ENCODE measurements at places on chromosomes 12 and 14.

DNA sequence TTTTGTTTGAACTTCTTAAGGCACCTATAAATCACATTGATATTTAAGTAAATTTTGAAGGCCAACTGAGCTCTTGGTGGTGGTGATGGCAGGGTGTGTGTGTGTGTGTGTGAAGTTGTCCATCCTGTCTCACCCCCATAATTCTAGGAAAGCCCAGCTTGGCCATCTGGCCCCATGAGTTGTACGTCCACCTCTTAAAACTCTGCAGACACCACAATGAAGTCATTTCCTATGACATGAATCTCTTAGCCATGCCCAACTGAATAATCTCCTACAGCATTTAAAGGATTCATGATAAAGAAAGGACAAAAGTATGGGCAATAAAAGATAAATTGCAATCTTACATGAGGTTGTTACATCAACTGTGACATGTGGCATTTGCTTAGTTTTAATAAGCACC is 123.4 kb downstream of the TTC7B start:
- DNase-seq = no peak

DNA sequence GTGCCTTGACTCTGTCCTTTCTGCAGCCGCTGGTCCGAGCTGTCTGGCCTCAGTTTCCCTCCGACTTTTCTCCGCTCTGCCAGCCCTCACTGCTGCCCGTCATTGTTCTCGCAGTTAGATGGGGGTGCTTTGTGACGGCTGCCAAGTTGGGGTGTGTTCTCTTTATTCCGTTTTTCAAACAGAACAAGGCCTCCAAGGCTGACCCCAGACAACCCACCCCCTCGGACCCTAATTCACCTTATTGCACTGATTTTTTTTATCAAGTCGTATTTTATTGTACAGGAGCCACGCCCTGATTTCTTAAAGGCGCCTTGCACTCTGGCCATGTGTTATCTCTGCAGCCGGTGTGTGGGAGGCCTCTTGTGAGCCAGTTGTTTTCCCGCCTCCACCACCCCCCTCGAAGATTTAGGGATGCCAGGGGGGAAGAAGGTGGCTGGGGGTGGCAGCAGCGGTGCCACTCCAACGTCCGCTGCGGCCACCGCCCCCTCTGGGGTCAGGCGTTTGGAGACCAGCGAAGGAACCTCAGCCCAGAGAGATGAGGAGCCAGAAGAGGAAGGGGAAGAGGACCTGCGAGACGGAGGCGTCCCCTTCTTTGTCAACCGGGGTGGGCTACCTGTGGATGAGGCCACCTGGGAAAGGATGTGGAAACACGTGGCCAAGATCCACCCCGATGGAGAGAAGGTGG is 1.3 kb downstream of the VASH1 start:
- no peak for DNase-seq

DNA sequence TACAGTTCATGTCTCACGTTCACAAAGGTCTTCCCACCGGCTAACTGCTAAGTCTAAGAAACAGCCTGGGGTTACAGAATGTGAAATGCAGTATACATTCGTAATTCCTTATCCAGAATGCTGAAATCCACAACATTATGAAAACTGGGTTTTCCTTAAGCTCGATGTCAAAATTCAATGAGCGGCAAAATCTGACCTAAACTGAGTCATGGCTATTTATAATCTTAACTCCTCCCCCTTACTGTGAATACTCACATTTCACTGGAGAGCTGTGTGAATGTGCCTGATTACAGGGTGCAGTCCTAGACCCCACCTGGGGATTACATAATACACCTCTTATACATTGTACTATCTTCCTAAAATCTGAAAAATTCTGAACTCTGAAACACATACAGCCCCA is 35.3 kb downstream of the STX2 start:
- DNase-seq = no peak

GRCh38 chr12:132178801-132179401 is 34.6 kb downstream of the NOC4L start:
- no peak for DNase-seq

GRCh38 chr12:132222096-132222807 is 78.0 kb downstream of the NOC4L start:
- DNase-seq = no peak

DNA sequence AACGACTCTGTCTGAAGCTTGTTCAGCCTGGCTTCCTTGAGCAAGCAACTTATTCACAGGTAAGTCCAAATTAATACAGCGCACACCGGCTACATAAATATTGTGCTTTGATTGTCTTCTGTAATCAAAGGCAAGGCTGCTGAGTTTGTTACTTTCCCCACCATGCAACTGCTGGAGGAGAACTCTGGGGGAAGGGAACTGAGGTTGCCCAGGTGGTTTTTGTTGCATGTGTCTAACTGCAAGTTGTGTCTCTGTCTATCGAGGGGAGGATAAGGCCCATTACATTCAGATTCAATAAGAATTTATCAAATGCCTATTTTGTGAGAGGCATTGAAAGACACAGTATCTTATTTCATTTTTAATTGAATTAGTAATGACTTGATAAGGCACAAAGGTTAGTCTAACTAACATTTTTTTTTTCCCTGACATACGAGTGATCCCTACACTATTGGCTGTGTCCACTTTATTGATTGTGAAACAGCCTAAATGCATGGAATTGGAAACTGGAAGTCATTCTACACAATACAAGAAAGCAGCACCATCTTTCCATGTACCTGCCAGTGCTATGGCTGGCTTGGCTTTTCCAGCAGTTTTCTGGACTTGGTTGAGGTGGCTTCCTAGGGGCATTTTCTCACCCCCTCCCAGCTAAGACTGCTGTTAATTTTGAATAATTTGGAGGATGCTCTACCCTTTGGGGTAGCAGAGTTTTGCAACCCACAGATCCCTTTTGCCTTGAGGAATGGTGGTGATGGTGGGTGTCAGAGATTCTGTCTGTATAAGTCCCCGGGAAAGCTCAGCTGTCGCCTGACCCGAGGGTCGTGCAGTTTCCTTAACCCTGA is 951 bp upstream of the CHST11 start:
- no peak for DNase-seq

DNA sequence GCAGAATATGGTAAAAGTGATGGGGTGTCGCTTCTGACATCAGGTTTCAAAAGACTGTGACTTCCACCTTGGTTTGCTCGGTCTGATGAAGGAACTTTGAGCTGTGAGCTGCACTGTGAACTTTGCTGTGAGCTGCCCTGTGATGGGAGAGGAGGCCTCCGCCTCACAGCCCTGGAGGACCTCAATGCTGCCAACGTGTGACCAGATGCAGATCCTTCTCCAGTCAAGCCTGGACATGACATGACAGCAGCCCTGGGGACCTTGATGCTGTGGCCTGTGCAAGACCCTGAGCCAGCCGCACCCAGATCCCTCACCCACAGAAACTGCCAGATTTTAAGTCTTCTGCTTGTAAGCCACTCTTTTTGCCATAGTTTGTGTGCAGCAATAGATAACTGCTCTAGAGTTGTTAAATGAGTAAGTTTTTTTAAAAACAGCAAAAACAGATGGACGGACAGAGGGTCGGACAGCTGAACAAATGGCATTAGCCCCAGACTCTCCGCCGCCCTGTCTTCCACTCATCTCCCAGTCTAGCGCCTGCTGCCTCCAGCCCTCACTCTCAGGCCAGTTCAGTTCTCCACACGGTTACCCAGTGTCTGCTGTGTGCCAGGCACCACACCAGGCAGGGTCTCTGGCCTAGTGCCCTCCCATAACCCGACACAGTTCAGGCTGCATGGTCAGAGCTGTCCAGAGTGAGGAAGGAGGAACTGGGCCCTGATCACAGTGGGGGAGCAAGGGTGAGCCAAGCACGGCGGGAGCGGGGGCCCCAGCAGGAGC is 13.1 kb upstream of the LRTM2 start:
- DNase-seq = no peak

GRCh38 chr12:45214749-45215418 is 1.0 kb upstream of the ANO6 start:
- DNase-seq = no peak

- no peak for DNase-seq
These were observed 782.5 kb downstream of the TMEM121 start for GRCh38 chr14:106308839-106309389.

- DNase-seq = no peak
These were observed 16.9 kb downstream of the ASB2 start for GRCh38 chr14:93959239-93960107.

GRCh38 chr12:117213295-117213808 is 23.1 kb upstream of the FBXO21 start:
- no peak for DNase-seq

GRCh38 chr14:28653521-28653920 is 113.1 kb upstream of the FOXG1 start:
- no peak for DNase-seq

DNA sequence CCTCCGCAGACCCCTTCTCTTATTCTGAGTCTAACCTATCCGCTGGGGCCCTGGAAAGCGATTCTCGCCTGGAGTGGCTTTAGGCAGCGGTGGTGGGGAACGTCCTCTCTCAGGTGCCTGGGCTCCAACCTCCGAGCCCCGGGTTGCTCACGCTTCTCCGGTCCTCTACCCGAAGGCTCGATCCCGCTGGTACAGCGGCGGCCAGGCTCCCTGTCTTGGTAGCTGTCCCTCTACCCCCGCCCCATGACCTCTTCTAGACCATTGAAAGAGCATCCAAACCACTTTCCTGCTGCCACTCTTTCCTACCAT is 505 bp upstream of the HEBP1 start:
- DNase-seq = no peak

GRCh38 chr14:72518809-72519377 is 375.0 kb downstream of the DPF3 start:
- DNase-seq = no peak

DNA sequence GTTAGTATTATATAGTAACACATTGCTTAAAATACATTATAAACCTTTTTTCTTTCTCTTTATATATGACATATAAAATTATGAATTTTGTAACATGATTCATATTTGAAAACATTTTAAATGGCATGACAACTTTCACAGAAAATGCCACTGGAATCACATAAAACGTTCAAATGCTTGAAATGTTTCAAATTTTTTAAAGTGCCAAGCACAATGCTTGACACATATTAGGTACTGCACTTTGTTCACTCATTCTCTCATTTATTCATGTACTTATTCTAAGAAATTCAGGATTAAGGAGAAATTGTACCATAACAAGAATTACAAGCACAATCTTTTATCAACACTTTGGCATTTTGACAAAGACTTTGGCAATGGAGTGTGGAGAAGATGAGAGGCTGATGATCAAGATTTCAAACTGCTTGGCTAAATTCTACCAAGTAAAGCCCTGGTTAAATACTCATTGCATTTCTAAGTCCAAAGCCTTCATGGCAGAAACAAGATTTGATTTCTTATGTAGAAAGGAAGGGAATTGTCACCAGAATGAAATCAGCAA is 232.2 kb downstream of the C12orf50 start:
- no peak for DNase-seq

- no peak for DNase-seq
These were observed 252.6 kb downstream of the FOXN3 start for GRCh38 chr14:89164168-89165073.

GRCh38 chr12:22355011-22355580 is 20.6 kb upstream of the ST8SIA1 start:
- DNase-seq = no peak

GRCh38 chr12:119176267-119177055 is 2.3 kb upstream of the HSPB8 start:
- peak; percentile 27 for DNase-seq

DNA sequence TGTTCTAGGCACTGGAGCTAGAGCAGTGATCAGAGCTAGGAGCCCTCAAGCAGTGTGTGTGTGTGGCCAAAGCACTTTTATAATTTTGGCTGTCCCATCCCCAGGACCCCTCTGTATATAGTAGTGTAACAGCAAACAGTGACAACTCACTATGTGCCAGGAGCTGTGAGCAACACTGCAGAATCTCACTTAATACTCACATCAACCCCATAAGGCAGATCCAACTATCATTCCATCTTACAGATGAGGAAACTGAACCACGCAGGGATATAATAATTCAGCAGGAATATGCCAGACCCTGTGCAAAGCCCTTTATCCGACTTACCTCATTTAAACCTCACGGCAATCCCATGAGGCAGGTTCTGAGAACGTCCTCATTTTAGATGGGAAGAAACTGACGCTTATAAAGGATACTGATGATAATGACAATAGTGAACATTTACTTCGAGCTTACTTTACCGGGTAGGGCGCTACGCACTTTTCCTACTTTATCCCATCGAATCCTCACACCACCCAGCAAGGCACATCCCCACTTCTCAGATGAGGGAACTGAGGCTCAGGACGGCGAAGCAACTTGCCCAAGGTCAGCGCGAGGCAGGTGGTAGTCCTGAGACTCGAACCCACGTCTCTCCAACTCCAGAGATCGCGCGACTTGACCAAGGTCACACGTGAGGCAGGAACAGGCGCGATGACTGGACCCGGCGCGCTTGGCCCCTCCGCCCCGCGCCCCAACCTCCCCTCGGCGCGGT is 687 bp downstream of the RAB35 start:
- no peak for DNase-seq

- DNase-seq = no peak
These were observed 9.5 kb downstream of the PHETA1 start for GRCh38 chr12:111359231-111359913.

GRCh38 chr12:55695349-55695748 is 12.4 kb downstream of the ITGA7 start:
- no peak for DNase-seq

GRCh38 chr14:102646615-102647014 is 54.2 kb downstream of the RCOR1 start:
- no peak for DNase-seq

DNA sequence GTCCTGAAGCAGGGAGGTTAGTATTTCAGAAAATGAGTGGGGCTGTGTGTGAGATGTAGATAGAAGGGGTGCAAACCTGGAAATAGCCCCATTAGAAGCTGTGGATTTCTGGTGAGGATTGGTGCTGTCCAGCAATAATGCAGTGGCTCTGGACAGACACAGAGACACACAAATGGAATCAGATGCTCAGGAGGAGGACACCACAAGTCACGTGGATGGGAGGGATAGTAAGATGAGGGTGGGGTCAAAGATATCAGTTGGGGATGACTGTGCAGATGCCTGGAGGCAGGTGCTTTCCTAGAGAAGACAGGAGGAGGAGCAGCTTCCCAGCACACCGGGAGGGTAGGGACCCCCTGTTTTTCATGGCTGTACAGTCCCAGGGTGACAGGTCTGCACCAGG is 136.5 kb downstream of the PLXNC1 start:
- no peak for DNase-seq

GRCh38 chr14:99072956-99073355 is 199.0 kb downstream of the BCL11B start:
- DNase-seq = no peak

DNA sequence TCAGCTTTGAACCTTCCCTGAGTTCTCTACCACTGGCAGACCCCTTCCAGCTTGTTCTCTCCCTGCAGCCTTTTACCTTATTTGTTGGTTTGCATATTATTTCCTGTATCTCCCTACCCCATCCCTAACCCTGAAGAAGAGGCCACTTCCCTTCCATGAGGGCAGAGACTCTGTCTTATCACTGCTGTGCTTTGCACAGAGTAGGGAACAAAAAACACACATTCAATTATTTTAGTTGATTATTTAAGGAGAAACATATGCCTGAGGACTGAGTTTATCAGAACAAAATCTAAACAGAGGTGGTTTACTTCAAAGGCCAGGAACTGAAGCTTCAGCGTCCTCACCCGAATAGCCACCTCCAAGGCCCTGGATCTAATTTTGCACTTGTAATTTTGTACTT is 111.7 kb upstream of the RFLNA start:
- DNase-seq = no peak

GRCh38 chr14:30559638-30560091 is 707 bp downstream of the G2E3 start:
- DNase-seq = no peak

Data from hippocampal formation (tissue), 2 donors.